Stimulated activated CD4-positive, alpha-beta T cell treated with anti-CD3 and anti-CD28 coated beads, Interleukin-15, amount 100 ng/mL, for 1 hour (primary cell): ENCODE measurements at places on chromosomes 16 and 17.

DNA sequence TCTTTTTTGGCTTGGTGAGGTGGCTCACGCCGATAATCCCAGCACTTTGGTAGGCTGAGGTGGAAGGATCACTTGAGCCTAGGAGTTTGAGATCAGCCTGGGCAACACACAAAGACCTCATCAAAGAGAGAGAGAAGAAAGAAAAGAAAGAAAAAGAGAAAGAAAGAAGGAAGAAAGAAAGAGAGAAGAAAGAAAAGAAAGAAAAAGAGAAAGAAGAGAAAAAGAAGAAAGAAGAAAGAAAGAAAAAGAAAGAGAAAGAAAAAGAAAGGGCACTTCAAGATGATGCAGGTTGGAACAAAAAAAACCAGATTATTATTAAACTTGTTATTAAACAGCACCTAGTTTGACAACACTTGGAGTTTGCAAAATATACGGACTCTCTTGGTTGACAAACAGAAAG, 21.2 kb upstream of the ADCY9 start:
- no peak for DNase-seq

DNA sequence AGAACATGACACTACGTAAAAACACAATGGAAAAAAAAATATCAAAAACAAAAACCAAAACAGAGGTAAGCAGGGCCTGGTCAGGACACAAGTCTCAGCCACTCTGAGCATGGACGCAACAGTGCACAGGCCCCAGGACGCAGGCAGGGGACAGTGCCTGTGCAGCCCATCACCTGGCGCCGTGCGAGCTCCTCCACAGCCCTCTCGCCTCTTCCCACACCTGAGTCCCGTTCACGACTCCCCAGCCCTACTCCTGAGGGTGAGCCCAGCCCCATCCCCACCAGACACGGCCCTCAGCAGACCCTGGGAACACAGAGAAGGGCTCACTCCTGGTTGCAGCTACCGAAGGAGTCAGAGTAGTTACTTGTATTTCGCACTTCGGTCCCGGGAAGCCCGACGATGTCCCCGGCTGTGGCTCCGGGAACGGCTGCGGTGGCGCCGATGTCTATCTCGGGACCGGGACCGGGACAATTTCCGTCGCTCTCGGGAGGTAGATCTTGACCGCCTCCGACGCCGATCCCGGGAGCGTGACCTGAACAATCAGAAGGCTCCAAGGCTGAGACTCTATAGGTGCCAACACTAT, 9.4 kb downstream of the HBQ1 start:
- no peak for DNase-seq

DNA sequence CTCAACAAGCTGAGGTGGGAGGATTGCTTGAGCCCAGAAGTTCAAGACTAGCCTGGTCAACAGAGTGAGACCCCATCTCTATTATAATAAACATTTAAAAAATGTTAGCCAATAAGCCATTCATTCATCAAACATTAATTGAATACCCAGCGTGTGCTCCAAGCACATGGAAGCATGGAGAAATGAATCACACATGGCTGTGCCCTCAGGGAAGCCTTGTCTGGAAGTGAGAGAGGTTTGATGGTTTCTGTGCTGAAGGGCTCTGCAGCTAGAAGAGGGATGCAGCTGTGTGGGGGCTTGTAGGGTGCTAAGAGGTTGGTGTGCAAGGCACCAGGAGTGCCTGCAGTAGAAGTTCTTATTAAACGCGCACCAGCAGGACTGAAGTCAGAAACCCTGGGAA, 11.2 kb downstream of the CYB5D2 start:
- no peak for DNase-seq

- DNase-seq = no peak
Observed at GRCh38 chr17:2233441-2233947, 70.1 kb downstream of the SMG6 start.

DNA sequence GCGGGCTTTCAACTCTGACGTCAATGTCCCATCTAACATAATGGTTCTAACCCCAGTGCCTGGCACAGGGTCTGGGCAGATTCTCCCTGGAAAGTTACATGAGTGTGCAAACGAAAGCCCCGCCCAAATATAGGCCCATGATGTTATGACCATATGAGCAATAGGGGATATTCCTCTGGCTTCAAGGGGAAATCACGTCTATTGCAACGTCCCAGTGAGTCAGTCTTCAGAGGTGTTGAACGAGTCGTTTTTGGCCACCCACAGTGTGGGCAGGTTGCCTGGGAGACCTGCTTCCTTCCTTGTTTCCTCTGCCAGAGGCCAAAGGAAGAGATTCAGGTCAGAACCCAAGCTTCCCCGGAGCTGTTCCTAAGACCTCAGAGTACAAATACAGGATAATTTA, 30.3 kb downstream of the PIK3R5 start:
- DNase-seq = peak; percentile 35

DNA sequence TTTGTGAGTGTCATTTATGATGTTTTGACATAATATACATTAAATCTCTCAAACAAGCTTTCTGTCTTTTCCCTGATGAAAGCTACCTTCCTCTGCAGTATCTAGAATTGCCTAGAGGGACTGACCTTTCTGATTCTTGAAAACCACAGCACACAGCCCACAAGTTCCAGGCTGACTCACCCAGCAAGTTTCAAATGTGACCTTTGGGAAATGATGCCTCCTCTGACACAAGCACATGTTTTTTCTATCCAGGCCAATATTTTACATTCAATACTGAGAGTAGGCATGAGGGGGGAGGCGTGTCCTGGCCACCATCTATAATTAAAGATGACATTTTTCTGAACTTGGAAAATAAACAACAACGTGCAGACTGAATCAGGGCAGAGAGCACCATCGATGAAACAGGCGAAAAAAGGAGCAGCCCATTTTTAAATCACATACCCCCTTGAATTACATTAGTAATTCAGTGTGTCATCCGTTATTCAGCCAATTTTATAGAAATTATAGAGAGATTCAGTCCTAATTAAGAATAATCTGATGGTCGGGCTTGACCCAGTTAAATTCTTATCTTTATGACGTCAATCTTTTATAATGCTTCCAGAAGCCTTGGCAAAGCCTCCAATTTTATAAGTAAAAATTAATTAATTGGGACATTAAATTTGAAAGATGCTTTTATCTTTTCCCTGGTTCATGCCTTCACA, 292.6 kb upstream of the CDH11 start:
- no peak for DNase-seq

- DNase-seq = no peak
Observed at GRCh38 chr17:61495161-61495857, 43.1 kb downstream of the TBX4 start.

DNA sequence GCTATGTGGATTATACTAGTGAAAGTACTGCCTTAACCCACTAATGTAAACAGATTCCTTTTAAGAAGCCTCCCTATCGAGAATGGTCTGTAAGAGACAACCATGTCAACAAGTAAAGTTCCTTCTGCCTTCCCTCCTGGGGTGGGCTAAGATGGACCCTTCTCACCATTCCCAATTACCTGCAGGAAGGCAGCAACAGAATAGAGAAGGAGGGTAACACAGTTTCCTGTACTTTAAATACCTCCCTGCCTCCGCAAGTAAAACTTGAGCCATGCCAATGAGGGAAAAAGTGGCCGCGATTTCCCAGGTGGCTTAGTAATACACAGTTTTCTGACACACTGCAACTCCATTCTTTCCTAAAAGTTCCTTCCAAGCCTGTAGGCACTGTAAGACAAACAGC, 45.2 kb downstream of the TOX3 start:
- DNase-seq = no peak

GRCh38 chr17:76499267-76499667, 2.0 kb downstream of the RHBDF2 start:
- no peak for DNase-seq

DNA sequence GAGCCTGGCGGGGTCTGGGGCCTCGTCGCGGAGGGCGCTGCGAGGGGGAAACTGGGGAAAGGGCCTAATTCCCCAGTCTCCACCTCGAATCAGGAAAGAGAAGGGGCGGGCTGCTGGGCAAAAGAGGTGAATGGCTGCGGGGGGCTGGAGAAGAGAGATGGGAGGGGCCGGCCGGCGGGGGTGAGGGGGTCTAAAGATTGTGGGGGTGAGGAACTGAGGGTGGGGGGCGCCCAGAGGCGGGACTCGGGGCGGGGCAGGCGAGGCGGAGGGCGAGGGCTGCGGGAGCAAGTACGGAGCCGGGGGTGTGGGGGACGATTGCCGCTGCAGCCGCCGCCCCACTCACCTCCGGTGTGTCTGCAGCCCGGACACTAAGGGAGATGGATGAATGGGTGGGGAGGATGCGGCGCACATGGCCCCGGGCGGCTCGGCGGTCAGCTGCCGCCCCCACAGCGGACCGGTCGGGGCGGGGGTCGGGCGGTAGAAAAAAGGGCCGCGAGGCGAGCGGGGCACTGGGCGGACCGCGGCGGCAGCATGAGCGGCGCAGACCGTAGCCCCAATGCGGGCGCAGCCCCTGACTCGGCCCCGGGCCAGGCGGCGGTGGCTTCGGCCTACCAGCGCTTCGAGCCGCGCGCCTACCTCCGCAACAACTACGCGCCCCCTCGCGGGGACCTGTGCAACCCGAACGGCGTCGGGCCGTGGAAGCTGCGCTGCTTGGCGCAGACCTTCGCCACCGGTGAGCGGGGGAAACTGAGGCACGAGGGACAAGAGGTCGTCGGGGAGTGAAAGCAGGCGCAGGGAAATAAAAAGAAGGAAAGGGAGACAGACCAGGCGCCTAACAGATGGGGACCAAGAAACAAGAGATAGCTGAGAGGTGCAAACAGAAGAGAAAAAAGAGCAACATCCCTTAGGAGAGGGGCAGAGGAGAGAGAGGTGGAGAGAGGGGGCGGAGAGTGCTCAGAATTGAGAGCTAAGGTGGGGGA, at the start of gene PNMT:
TSS of gene PNMT (plus strand) at position 509 of the 980 bp plus-strand sequence. CDS start at position 532, 23 bp downstream.
- DNase-seq = peak; percentile 69

GRCh38 chr16:1639282-1639681, 27.1 kb downstream of the CRAMP1 start:
- no peak for DNase-seq

DNA sequence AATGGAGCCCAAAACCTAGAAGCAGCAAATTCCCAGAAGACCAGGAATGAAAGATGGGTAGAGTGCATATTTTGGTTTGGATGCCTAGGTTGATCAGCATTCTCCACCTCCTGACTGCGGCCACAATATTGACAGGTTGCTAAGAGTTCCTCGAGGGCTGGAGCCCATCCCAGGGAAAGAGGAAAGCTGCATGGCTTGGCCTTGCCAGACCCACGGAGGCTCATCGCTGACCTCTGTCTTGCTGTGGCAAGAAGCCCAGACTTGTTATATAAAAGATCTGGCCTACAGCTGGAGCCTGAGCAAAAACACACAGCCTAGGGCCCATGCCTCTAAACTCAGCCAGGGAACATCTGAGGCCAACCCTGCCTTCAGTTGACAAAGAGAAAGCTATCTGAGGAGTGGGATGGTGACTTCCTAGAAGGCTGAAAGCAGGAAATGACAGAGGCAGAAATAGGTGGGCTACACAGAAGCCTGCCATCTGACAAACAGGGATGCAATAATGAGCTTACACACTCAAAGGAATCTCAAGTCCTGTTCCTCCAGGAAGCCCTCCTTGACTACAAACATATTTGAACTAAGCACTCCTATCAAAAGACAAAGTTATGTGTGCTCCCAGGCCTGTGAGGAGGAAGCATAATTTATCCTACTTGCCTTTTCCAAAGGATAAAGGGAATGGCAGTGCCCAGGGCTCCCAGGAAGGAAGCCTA, 22.5 kb upstream of the SLC35B1 start:
- no peak for DNase-seq

DNA sequence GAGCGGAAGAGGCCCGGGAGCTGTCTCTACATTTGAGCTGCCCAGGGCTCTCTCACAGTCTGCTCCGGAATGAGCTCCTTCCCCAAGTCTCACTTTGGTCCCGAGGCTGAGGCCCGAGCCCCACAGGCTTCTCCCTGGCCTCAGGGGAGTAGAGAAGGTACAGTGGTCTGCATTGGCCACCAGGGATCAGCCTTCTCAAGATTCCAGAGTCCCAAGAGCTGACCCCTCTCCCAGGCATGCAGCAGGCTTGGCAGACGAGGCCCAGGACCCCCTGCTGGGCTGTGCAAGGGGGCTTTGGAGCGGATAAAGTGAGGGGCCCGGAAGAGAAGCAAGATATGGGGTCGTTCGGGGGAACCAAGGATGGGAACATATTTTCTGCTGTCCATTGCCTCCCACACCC, 3.1 kb downstream of the PRSS27 start:
- no peak for DNase-seq

DNA sequence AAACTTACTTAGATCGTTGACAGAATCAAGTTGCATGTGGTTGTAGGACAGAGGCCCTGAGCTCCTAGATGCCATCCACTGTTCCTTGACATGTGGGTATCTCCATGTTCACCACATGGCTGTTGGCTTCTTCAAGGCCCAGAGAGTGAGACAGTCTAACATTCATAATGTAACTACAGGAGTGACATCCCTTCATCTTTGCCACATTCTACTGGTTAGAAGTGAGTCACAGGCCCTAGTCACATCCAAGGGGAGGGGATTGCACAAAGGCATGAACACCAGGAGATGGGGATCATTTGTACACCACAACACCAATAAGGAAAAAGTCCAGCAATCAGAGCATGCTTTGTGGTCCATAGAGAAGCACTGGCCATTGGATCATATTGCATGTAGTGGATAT, 56.6 kb downstream of the WSCD1 start:
- no peak for DNase-seq

DNA sequence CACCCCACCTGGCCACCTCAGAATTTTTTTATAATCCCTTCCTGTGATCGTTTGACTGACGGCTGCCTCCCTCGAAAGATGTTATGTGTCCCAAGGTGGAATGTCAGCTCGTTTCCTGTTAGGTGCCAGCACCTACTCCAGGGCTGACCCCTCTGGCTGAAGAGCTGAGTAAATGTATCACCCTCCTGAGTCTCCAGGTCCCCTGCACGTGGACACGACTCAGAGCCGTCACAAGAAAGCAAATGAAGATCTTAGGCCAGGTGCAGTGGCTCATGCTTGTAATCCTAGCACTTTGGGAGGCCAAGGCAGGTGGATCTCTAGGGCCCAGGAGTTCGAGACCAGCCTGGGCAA, 273.2 kb downstream of the C16orf95 start:
- DNase-seq = no peak

DNA sequence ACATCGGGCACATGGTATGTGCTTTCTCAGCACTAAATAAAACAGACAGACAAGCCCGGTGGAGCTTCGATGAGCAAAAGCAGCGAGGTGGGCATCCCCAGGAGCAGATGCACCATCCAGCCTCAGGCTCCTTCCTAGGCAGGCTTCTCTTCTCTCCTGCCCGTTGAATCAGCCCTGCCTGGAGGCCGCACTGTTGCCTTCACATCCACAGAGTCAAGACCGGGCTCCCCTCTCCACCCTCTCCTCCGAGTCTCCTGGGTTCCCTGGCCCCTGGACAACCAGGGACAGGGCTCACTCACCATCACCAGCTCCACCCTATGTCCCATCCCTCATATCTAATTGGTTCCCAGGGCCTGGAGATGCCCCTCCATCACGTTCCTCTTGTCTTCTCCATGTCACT, 79.7 kb upstream of the RCVRN start:
- no peak for DNase-seq
